ENCODE measurements at places on chromosomes 5 and 9. TPM values are rescaled to one million over a fixed set of nuclear protein-coding genes. Genes with fewer than 3 reads are reported as not detected.

DNA sequence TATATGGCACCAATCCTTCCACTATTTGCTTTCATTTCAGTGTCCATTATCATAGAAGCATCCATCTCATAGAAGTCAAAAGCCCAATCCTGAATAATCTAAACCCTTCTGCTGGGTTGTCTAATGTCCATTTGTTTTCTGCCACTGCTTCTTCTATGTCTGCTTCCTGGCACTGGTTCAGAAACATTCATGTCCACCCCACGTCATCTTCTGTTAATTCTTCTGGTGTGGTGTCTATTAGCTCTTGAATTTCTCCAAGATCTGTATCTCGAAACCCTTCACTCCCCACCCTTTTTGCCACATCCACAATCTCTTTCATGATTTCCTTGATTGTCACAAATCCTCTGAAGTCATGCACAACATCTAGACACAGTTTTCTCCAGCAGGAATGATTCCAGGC, 23.2 kb upstream of the GOLGA1 start:
- H3K36me3 ChIP-seq, result no peaks in the 10 kb centered on the region
- no peaks in the 10 kb centered on the region for H3K27me3 ChIP-seq
- H3K4me1 ChIP-seq, result no peaks in the 10 kb centered on the region
- DNase-seq, result no peak

- H3K36me3 ChIP-seq, result no peaks in the 10 kb centered on the region
- no peak overlapping the region for H3K27ac ChIP-seq
- DNase-seq, result peak; percentile 15
- no peaks in the 10 kb centered on the region for H3K27me3 ChIP-seq
Observed at GRCh38 chr5:138459311-138459933, 5.9 kb upstream of the EGR1 start.

- no peak overlapping the region for H3K27ac ChIP-seq
- no peak for DNase-seq
- no peaks in the 10 kb centered on the region for H3K36me3 ChIP-seq
- H3K4me3 ChIP-seq, result no peak overlapping the region
- H3K27me3 ChIP-seq, result no peaks in the 10 kb centered on the region
- H3K4me1 ChIP-seq, result peaks cover 12% of the 10 kb centered on the region
Observed at GRCh38 chr5:141685591-141685990, 3.6 kb upstream of the ARAP3 start.

DNA sequence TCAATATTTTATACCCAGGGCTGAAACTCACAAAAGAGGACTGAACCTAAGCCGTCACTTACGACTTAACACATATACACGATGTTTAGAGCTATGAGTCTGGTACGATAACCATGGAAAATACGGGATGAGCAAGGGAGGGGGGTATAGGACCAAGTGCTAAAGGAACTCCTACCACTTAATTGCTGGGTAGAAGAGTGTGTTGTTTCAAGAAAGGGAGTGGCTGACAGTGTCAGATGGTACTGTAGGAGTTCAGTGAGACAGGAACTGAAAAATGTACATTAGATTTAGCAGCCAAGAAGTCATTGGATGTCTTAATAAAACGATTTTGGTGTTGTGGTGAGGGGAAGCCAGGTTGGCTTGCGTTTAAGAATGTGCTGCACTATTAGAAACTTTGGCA, 21.6 kb downstream of the SLC12A2 start:
- H3K4me3 ChIP-seq, result no peak overlapping the region
- H3K27me3 ChIP-seq, result no peaks in the 10 kb centered on the region
- H3K36me3 ChIP-seq, result no peaks in the 10 kb centered on the region
- H3K27ac ChIP-seq, result no peak overlapping the region
- H3K4me1 ChIP-seq, result no peaks in the 10 kb centered on the region
- DNase-seq, result no peak

GRCh38 chr5:111932628-111933027, 175.6 kb upstream of the NREP start:
- no peaks in the 10 kb centered on the region for H3K27me3 ChIP-seq
- H3K4me1 ChIP-seq, result no peaks in the 10 kb centered on the region
- no peak overlapping the region for H3K27ac ChIP-seq
- no peak for DNase-seq
- H3K36me3 ChIP-seq, result no peaks in the 10 kb centered on the region

- no peaks in the 10 kb centered on the region for H3K4me1 ChIP-seq
- no peaks in the 10 kb centered on the region for H3K27me3 ChIP-seq
- no peak overlapping the region for H3K27ac ChIP-seq
- H3K36me3 ChIP-seq, result no peaks in the 10 kb centered on the region
- DNase-seq, result no peak
- no peak overlapping the region for H3K4me3 ChIP-seq
Observed at GRCh38 chr9:35414889-35415288, 75.0 kb upstream of the RUSC2 start.

DNA sequence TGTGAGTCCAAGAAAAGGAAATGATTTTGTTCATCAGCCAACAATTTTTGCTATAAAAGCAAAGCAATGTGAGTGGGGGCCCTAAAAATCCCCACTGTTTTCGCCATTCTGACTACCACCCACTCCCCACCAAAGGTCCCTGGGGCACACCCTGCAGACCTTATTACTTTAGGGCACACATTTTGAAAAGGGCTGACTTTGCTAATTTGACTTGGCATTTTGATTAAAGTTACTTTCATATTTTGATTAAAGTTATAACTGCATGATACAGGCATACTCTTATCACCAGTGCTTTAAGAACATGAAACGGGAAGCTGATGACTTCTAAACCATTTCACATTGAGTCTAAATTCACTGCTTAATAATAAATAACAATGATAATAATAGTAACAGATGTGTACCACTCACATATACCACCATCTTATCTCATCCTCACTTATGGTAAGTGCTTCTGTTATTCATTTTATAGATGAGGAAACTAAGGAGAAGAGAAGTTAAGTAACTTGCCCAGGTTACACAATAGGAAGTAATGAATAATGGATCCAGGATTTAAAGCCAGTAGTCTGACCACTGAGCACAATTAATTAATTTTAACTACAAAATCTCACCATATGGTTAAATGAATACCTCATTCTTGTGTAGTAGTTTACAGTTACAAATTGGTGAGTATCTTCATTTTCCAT, 25.4 kb upstream of the NR3C1 start:
- no peaks in the 10 kb centered on the region for H3K27me3 ChIP-seq
- no peak overlapping the region for H3K27ac ChIP-seq
- H3K4me3 ChIP-seq, result no peak overlapping the region
- no peaks in the 10 kb centered on the region for H3K36me3 ChIP-seq
- H3K4me1 ChIP-seq, result no peaks in the 10 kb centered on the region

GRCh38 chr5:76169146-76169905, 86.1 kb downstream of the SV2C start:
- no peak overlapping the region for H3K27ac ChIP-seq
- no peaks in the 10 kb centered on the region for H3K4me1 ChIP-seq
- H3K27me3 ChIP-seq, result no peaks in the 10 kb centered on the region
- H3K4me3 ChIP-seq, result no peak overlapping the region

DNA sequence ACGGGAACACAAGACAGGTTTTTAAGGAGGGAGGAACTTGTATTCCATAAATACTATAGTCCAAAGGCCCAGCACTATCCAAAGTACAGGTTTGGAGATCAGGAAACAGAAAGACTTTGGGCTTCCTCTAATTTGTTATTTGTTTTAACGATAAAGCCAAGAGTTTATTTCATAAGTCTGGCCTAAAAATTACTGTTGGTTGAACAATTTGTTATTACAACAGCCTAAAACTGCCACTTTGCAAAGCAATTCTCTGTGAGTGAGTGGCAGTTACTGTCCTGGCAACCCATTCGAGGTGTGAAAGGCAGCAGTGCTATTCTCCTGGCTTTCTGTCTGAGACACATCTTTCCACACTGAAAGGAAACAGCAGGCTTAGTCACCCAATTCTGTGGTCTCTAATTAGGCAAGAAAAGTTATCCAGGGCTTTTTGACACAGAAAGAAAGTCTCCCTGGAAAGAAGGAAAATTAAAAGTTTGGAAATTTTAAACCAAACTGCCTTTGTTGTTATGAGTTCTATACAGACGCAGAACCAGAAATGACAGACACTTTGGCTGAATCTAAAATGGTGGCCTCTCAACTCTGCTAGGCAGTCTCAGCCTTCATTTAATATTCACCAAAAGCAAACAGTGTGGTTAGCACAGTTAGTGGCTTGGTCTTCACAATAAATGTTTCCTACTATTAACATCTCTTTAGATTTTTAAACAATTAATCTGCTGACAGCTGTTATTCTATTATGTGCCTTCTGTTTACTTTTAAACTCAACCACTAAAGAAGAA, 33.9 kb downstream of the PSMB7 start:
- no peaks in the 10 kb centered on the region for H3K27me3 ChIP-seq
- H3K4me3 ChIP-seq, result no peak overlapping the region
- no peaks in the 10 kb centered on the region for H3K4me1 ChIP-seq
- DNase-seq, result no peak
- H3K27ac ChIP-seq, result no peak overlapping the region

DNA sequence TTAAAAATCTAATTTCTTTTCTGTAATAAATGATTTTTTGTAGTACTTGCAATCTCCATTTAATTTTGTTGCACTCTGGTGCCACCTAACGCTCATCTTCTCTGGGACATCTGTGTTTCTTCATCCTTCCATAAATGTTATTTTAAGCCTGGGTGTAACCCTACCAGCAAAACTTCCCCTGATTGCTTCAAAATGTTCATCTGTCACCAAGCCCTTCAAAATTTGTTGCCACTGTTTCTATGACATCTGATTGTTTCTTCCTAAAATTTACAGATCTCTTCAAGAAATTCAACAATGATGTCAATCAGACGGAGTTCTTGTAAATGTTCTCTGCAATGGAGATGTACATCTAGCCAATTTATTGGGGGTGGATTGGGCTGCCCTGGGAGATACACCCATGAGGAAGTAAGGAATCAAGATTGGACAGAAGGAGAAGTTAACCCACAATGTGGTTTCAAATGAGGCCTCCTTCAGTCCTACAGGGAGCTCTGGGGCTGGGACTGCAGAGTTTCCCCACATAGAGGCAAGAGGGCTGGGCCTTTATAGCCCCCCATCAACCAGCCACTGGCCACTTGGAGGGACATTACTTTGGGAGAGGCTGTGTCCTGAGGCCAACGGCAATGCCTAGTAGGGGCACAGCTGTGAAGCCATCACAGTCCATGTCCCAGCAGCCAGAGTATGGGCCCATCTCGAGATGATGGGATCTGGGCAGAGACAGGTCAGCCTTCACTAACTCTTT, 23.3 kb downstream of the MCTP1 start:
- no peaks in the 10 kb centered on the region for H3K36me3 ChIP-seq
- DNase-seq, result peak; percentile 64
- H3K27ac ChIP-seq, result no peak overlapping the region
- no peaks in the 10 kb centered on the region for H3K27me3 ChIP-seq
- H3K4me1 ChIP-seq, result no peaks in the 10 kb centered on the region

- no peak overlapping the region for H3K4me3 ChIP-seq
- no peaks in the 10 kb centered on the region for H3K4me1 ChIP-seq
- no peaks in the 10 kb centered on the region for H3K27me3 ChIP-seq
- H3K36me3 ChIP-seq, result no peaks in the 10 kb centered on the region
- H3K27ac ChIP-seq, result no peak overlapping the region
Observed at GRCh38 chr9:76707510-76707909, 56.7 kb upstream of the PCA3 start.

DNA sequence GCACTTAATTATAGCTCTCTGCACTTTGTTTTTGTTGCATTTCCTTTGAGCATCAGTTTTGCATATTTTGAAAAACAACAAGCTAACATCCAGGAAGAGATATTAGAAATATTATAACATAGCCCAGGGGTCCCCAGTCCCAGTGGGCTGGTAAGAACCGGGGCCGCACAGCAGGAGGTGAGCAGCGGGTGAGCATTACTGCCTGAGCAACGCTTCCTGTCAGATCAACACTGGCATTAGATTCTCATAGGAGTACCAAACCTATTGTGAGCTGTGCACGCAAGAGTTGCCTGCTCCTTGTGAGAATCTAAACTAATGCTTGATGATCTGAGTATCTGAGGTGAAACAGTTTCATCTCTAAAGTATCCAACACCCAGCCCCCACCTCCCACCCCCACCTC, 675.9 kb upstream of the ZNF608 start:
- DNase-seq, result no peak
- H3K27me3 ChIP-seq, result no peaks in the 10 kb centered on the region
- H3K4me3 ChIP-seq, result no peak overlapping the region

DNA sequence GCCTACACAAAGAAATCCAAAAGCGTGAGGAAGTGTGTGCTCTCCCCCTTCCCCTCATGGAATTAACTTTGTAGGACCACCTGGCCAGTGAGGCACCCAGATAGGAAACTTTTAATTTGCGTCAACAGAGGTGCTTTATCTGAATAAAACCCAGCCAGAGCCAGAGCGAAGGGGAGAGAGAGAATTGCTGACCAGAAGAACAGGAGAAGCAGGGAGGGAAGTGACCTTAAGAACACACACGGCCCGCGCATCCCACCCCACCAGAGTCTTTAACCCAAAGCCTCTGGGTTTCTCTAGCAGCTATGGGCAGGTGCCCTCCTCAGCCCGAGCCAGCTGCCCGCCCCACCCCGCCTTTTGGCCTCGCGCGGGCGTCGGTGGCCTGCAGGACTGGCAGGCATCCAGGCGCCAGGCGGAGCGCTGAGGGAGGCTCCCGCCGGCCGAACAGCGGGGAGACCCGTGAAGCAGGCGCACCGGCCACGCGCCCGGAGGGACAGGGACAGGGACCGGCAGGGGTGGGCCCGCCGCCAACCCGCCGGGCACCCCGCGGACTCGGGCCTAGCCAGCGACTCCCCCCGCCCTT, 580 bp downstream of the ERAP1 start:
- no peaks in the 10 kb centered on the region for H3K27me3 ChIP-seq
- peak overlapping the region; percentile 78 for H3K4me3 ChIP-seq
- no peaks in the 10 kb centered on the region for H3K36me3 ChIP-seq
- peak; percentile 44 for DNase-seq

GRCh38 chr9:130276121-130276520, 10.6 kb downstream of the HMCN2 start:
- no peak overlapping the region for H3K4me3 ChIP-seq
- DNase-seq, result no peak
- H3K27me3 ChIP-seq, result no peaks in the 10 kb centered on the region
- no peaks in the 10 kb centered on the region for H3K4me1 ChIP-seq
- no peaks in the 10 kb centered on the region for H3K36me3 ChIP-seq

GRCh38 chr5:72525816-72526215, 18.6 kb upstream of the ZNF366 start:
- H3K36me3 ChIP-seq, result no peaks in the 10 kb centered on the region
- no peak overlapping the region for H3K27ac ChIP-seq
- H3K4me3 ChIP-seq, result no peak overlapping the region
- H3K27me3 ChIP-seq, result no peaks in the 10 kb centered on the region
- H3K4me1 ChIP-seq, result no peaks in the 10 kb centered on the region

SHROOM1 gene
- 67.5 TPM for total RNA-seq

TMC1 gene
- 0.44 TPM for total RNA-seq

KIF12 gene
- total RNA-seq, result not detected

PHF24 gene
- total RNA-seq, result 0.66 TPM

SVEP1 gene
- total RNA-seq, result 53.8 TPM

FGD3 gene
- total RNA-seq, result 7.4 TPM

SH3RF2 gene
- 2.0 TPM for total RNA-seq

PAEP gene
- total RNA-seq, result not detected

PLAC8L1 gene
- total RNA-seq, result not detected

TAF1L gene
- not detected for total RNA-seq

SPATA9 gene
- not detected for total RNA-seq

DAB2IP gene
- 50.4 TPM for total RNA-seq
